ENCODE measurements at places on chromosomes 5 and 9.

DNA sequence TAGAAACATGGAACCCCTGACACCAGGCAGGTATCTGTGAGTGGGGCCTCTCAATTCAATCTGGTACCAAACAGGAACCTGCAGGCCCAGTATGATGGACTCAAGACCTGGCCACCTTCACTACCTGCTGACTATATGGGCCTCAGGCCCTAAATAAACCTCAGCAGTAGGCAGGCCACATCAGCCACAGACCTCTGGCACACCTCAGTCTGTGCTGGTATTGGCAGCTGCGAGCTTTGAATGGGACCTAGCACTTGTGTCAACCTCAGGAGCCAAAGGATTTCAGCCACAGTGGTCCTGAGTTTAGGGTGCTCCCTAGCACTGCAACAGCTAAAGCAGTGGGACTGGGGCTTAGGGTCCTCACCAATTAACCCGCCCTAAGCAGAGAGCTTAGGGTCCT, 325.5 kb downstream of the ZNF608 start:
- DNase-seq: no peak

DNA sequence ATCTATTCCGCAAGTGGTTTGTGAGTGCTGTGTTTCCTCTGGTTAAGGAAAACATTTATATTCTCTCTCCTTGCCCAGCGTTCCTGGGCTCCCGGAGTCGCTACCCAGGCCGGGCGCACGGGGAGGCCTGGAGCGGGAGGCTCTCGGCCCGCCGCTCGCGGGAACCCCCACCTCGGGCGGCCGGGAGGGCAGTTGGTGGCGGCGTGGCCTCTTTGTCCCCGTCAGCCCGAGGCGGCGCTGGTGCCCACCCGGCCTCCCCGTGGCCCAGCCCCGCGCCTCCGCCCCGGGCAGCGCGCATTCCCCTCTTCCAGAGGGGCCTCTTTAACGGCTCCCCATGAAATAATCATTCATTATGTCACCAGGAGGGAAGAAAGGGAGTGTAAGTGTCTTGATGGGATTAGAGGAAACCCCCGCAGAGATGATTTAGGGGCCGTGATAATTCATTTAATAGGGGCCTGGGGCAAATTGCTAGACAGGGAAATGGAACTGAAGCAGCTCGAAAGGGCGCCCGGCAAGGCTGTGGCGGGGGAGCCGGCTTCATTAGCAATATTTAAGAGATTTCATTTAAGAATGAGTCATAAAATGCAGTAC, 181.9 kb upstream of the TBCA start:
- no peak for DNase-seq

- no peak for DNase-seq
Measured at GRCh38 chr9:130003943-130004552, 38.9 kb downstream of the FNBP1 start.

GRCh38 chr5:59759600-59760351, 133.8 kb downstream of the PDE4D start:
- DNase-seq: no peak

DNA sequence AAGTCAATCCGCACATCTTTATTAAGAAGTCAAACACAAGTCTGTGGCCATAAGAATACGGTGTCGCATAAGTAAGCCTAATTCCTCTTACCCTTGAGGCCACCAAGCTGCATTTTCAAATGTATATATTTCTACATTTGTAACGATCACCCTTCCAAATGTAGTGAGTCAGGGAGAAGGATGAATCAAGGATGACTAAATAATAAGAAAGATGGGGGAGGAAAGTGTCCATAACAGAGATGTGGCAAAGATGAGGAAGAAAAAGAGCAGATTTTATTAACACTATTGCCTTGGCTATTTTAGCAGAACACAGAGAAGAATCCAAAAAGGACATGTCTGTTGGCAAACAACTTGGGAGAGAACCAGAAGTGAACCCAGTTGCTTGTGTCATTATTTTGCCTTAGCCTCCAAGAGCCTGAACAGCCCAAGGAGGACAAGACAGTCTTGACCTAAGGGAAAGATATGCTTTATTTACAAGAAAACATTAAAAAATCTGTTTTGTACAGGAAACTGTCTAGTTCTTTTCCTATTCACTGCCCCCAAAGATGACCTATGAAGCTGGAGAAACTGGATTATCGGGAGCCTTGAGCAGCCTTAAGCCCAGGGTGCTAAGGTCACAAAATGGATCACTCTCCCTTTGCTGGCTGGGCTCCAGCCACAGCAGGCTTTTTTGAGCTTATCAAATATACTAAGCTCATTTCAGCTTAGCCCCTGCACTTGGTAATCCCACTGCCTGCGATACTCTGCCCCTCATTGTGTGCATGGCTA, 101.5 kb downstream of the PLCXD3 start:
- DNase-seq: no peak

DNA sequence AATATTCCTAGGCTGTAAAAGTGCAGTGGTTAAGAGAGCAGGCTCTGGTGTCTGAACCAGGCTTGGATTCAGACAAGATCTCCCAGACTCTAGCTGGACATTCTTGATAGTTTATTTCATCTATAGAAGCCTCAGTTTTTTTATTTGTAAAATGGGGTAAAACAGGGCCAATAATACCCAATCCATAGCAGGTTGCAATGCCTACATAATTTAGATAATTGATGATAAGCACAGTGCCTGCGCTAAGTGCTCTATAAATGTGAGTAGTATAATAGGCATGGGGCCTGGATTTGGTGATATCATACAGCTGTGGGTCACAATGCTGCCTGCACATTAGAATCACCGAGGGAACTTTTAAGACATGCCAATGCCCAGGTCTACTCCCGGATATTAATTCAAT, 603.5 kb downstream of the ISL1 start:
- DNase-seq: no peak

GRCh38 chr5:127961763-127962145, 121.8 kb upstream of the SLC12A2 start:
- DNase-seq: no peak

GRCh38 chr9:19471737-19472648, 63.2 kb downstream of the ACER2 start:
- peak; percentile 60 for DNase-seq

DNA sequence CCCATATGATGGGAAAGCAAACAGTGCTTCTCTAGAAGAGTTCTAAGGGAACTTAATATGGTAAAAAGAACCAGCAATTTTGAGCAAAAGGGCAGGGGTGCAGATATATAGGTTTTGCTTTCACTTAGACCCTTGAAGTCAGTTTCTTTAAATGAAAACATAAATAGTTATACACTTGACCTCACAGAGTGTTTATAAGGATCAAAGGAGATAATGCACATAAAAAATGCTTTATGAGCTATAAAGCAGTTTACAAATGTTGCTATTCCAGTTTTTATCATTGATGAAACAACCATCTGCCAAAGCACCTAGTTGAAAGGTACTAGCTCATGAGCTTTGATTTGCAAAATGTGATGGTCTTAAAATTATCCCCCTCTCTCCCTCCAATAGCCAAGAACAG, 45.7 kb downstream of the ITGA2 start:
- DNase-seq: no peak

GRCh38 chr9:137163365-137163715, 6.5 kb downstream of the LRRC26 start:
- no peak for DNase-seq

- no peak for DNase-seq
Measured at GRCh38 chr9:19631181-19631580, 157.7 kb downstream of the SLC24A2 start.

GRCh38 chr9:91800473-91801030, 149.5 kb downstream of the ROR2 start:
- DNase-seq: no peak

DNA sequence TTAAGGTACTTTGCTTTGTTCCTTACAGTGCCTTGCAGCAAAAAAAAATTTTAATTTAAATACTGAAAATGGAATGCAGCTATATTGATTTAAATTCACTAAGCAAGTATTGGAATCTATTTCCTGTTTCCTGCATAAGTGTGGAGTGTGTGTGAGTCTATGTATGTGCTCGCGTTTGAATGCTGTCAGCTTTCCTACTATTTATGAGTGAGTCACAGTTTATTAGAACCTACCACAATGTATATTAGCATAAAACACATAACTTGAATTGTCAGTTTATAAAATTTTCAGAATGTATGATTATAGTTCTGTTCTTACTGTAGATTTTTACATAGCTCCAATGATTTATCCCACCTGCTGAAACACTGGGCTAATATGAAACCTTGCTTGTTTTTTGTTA, 302.1 kb downstream of the NR2F1-AS1 start:
- DNase-seq: no peak

DNA sequence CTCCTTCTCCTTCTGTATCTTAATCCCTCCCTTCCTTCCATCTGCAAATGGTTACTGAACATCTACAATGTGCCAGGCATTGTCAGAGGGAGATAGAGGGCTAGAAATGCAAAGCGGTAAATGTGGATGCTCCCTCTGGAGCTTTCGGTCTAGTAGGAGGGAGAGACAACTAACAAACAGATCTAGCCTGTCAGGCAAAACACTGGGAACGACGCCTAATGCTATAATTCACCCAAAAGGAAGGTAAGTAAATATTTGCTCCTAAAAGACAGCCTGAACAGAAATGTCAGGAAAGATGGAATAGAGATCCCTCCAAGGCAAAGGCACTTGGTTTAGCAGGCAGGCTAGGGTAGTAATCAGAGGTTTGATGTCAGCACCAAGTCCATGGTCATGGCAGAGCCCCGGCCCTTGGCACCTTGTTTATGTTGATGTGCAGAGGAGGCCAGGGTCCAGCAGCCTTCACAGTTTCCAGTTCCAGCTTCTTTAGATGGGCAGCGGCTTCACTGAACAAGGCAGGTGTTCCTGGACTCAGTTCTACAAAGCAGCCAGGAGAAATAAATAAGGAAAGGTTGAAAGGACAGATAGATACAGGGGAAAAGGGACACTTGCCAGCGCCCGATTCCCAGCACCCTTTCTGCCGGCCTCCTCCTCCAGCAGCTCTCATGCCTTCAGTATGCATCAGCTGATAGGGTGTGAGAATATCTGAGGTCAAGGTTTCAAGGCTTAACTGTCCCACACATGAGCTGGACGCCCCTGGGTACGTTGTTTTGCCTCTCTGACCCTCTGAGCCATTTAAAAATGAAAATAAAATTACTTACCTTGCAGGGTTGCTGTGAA, 46.5 kb upstream of the FRRS1L start:
- DNase-seq: peak; percentile 17
